Activated CD8-positive, alpha-beta memory T cell treated with anti-CD3 and anti-CD28 coated beads for 48 hours (primary cell): ENCODE measurements at places on chromosomes 13 and 19.

GRCh38 chr19:7575434-7576040 lies 20.1 kb upstream of the CAMSAP3 start:
- DNase-seq = no peak

- DNase-seq = no peak
These were observed 129.2 kb downstream of the TBC1D4 start for GRCh38 chr13:75352641-75353327.

- no peak for DNase-seq
These were observed 10.3 kb upstream of the SLC7A10 start for GRCh38 chr19:33235996-33236350.

DNA sequence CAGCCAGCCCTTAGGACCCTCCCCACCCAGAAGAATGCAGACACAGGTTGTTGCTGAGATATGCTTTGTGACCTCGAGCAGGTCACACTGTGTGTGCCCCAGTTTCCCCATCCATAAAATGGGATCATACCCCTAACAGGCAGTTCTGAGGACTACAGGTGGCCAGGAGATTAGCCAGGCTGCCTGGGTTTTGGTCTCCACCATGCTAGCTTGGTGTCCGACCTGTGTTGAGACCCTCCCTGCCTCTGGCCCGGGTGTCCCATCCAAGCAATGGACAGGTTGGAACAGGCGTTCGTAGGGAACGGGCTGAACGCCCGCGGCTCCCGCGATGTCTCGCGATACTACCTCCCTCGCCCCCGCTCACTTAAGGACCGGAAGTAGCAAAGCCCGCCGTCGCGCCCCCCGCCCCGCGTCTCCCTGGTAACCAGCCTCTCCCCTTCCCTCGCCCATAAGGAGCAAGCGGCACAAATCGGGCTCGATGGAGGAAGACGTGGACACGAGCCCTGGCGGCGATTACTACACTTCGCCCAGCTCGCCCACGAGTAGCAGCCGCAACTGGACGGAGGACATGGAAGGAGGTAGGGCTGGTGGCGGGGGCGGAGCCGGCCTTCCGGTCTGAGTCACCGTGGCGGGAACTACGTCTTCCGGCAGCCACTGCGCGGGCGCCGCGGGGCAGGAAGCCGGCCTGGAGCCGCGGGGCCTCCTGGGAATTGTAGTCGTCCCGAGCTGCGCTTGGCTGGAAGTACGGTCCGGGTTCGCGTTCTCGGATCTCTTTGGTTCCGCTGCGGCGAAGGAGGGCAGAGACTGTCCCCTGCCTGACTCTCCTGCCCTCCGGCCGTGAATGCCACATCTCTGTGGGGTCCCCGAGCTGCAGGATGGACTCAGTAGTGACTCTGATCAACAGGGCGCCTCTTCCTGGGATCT lies 45.4 kb downstream of the SMIM24 start:
- peak; percentile 91 for DNase-seq

- no peak for DNase-seq
These were observed 61.2 kb upstream of the TM9SF2 start for GRCh38 chr13:99439850-99440604.

GRCh38 chr13:40960716-40961115 lies 58.4 kb downstream of the ELF1 start:
- no peak for DNase-seq

GRCh38 chr19:3665681-3666544 lies 34.4 kb downstream of the PIP5K1C start:
- peak; percentile 93 for DNase-seq

- no peak for DNase-seq
These were observed 18.1 kb downstream of the AKT2 start for GRCh38 chr19:40266912-40267600.

- DNase-seq = no peak
These were observed 40.8 kb upstream of the F7 start for GRCh38 chr13:113064534-113065405.

- DNase-seq = no peak
These were observed 25.7 kb downstream of the NOVA2 start for GRCh38 chr19:45947926-45948325.

DNA sequence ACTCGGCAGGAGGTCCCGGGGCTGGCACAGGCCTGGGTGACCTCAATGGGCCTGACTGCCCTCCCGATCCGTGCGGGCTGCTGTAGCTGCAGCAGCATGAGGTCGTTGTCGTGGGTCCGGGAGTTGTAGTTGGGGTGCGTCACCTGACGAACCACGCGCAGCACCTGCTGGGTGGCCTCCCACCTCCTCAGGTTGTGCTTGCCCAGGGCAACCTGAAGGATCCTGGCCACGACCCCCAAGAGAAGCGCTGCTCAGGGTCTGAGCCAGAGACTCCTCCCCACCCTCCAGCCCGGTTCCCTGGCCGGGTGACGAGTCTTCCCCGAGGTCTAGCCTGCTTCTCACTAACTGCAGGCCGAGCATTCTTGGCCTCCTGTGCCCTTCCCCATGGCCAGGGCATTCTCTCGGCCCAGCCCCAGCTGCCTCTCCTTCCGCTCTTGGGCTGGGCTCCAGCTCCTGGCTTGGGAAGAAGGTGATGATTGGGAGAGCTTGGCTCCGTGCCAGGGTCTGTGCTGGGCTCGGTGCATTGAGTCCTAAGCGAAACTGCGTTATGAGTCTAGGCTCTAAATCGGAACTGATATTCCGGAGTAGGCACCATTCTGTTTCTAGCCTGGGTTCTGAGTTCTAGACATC lies 3.1 kb downstream of the KLK14 start:
- DNase-seq = no peak

GRCh38 chr19:7902796-7903243 lies 857 bp upstream of the MAP2K7 start:
- no peak for DNase-seq

- DNase-seq = no peak
These were observed 297.1 kb downstream of the COG6 start for GRCh38 chr13:39952249-39953233.

- DNase-seq = no peak
These were observed 2.9 kb downstream of the SBNO2 start for GRCh38 chr19:1170938-1171754.

GRCh38 chr19:3207461-3208242 lies 16.8 kb upstream of the CELF5 start:
- DNase-seq = no peak

DNA sequence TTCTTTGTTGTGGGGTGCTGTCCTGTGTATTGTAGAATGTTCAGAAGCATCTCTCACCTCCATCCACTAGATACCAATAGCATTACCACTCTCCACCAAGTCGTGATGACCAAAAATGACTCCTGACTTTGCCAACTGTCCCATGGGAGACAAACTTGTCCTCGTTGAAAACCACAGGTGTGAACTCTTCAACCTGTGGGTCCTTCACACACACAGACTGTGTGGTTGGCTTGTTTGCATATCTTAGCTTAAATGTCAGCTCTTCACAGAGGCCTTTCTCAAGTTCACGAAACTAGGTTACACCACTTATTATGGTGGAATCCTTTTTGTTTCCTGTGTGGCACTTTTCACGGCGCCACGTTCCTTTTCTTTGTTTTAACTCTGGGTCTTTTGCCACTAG lies 6.8 kb downstream of the GPC5 start:
- DNase-seq = no peak

DNA sequence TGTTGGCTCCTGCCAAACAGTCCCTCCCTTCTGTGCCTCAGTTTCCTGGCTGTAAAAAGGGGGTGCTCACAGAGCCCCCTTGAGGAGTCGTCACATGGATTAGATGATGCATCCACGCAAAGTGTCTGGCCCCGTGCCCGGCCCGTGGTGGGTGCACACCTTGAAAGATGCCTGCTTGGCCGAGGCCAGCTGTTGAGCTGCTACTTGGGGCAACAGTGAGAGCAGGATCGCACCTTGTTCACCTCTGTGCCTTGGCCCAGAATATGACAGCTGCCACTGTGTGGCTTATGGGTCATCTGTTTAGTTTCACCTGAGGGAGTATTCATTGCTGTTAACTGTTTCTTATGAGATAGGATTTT lies 17.7 kb downstream of the CRTC1 start:
- DNase-seq = no peak

GRCh38 chr13:46996316-46997030 lies 99.6 kb upstream of the HTR2A start:
- DNase-seq = no peak

DNA sequence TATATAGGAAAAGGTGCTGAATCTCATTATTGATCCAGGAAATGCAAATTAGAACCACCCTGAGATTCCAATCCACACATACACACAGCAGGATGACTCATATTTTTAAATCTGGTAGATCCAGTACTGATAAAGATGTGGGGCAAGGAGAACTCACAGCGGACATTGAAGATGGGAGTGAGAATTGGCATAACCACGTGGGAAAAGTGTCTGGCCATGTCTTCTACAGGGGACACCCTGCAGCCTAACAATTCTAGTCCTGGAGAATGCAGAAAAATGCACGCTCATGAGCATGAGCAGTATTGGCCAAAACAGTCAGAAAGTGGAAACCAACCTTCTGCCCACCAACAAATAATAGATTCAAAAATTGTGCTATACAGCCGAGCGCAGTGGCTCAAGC lies 13.5 kb upstream of the BCL3 start:
- no peak for DNase-seq

DNA sequence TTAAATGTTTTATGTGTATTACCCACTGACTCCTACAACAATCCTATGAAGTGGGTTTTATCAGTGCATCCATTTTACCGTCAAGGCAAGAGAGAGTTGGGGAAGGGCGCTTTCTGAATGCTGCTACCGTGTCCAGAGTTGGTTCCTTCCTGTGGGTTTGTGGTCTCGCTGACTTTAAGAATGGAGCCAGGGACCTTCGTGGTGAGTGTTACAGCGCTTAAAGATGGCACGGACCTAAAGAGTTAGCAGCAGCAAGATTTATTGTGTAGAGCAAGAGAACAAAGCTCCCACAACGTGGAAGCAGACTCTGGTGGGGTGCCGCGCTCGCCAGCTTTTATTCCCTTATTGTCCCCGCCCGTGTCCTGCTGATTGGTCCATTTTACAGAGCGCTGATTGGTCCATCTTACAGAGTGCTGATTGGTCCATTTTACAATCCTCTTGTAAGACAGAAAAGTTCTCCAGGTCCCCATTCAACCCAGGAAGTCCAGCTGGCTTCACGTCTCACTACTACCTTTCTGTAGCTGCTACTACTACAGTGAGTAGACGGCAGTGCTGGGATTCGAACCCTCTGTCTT lies 6.1 kb downstream of the OSCAR start:
- no peak for DNase-seq

GRCh38 chr13:75359266-75359665 lies 122.7 kb downstream of the TBC1D4 start:
- DNase-seq = no peak

DNA sequence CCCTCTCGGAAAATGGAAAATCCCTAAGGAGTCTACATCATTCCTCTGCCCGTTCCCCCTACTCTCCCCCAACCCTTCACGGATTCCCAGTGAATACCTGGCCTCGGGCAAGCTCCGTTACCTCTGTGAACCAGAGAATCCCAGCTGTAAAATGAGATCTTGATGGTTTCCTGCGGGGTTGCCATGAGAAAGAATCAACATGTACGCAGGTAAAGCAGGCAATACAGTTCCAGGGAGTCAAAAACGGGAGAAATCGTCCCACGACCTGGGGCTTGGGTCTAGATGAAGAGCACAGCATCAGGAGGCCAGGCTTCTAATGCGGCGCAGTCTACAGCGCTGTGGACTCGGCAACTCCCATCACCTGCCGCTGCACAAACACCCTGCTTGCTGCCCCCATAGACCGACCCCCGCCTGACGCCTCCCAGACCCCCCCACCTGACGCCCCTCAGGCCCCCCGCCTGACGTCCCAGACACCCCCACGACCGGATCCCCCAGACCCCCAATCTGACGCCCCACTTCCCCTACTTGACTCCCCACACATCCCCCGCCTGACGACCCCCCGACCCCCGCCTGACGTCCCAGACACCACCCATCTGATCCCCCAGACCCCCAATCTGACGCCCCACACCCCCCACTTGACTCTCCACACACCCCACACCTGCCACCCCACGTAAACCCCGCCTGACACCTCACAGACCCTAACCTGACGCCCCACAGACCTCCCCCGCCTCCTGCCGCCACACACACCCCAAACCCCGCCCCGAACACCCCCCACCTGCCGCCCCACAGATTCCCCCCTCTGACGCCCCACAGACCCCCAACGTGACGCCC lies 680 bp downstream of the LIG4 start:
- no peak for DNase-seq

DNA sequence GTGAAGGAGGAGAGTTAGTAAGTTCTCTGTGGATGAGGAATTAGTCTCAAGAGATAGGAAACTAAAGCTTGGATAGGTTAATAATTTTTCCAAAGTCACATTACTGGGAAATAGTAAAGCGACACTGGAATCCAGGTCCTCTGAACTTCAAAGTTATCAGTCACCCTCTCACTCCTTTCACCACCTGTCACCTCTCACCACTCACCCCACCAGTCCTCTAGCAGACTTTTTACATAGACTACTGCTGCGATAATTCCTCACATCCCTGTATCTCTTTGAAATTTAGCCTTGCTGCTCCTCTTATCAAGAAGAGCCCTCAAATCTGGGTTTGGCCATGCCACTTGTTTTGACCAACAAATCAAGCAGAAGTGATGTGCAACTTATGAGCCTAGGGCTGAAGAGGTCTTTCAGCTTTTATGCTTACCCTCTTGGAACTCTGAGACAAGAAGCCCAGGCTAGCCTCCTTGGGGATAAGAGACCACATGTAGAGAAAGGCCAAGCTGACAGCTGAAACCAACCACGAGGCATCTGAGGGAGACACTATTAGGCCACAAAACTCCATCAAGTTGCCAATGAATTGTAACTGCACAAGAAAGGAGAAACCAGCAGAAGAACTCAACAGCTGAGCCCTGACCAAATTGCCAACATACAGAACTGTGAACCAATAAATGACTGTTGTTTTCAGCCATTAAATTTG lies 41.2 kb downstream of the STARD13 start:
- no peak for DNase-seq

DNA sequence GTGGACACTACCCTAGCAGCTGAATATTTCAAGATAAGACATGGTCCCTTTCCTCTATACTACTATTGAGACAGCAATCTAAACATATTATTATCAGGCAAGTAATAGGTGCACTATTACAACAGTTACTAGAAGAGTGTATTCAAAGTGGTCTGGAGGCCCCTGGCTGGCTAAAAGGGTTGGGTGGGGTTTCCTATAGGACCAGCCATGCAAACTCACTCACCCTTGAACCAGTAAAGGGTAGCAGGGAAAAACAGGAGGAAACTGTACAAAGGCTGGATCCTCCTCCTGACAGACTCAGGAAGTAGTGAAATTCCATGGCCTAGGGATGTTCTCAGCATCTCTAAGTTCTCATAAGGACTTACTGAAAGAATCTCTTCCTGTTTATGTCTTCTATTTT lies 7.7 kb downstream of the SMAD9 start:
- no peak for DNase-seq
